Body of pancreas (tissue), 4 donors: ENCODE measurements at places on chromosomes 6 and 20.

DNA sequence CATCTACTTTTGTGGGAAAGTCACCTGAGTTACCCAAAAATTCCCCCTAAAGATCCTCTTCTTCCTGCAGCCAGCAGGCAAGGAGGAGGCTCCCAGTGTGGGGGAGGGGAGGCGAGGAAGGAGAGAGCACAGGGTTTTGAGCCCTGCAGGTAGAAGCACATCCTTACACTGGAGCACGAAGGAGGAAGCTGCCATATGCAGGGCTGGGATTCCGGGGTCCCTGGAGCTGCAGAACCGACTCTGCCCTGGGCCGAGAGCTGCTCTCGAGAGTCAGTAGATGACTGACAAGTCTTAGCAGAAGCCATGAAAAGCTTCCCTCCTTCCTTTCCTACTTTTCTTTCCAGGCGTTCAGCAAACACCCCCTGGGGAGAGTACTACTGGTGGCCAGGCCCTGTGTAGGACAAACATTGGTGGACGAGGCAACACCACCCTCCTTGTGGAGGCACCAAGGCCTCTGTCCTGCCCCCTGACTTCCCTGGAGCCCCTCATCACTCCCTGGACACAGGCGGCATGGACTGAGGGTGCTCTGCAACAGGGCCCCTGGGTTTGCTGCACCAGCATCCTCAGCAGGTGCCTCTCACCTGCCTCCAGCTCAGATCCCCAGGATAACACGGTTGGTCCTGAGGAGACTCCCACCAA is 211.7 kb upstream of the CST7 start:
- no peak for DNase-seq

- no peak for DNase-seq
Observed at GRCh38 chr20:2617099-2617714, 35.2 kb upstream of the NOP56 start.

DNA sequence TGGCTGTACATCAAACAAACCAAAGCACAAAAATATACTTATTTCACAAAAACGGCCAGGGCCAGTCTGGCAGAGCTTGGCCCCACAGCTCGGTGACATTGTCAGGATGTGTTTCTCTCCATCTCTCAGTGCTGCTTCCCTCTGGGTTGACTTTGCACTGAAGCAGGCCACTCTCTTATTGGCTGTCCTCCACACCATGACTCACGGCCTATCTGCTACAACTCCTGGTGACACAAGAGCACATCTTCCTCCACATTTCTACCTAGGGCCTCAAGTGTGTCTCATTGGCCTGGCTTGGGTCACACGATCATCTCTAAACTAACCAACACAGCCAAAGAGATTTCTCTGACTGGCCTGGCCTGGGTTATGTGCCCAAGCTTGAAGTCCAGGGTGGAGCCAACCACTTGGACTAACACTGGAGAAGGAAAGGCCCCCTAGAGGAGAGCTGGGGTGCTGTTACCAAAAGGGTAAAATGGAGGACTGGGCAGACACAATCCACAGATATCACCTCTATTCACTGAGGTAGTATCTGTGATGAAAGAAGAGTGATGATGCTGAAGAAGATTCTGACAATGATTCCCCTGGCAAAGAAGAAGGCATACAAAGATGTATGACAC is 159.8 kb upstream of the TSHZ2 start:
- DNase-seq: no peak

GRCh38 chr6:16743664-16744210 is 17.5 kb downstream of the ATXN1 start:
- no peak for DNase-seq

- no peak for DNase-seq
Observed at GRCh38 chr20:1107176-1107575, 11.2 kb upstream of the PSMF1 start.

- no peak for DNase-seq
Observed at GRCh38 chr6:133623065-133623464, 265.8 kb upstream of the TCF21 start.

GRCh38 chr6:14857501-14857900 is 388.4 kb upstream of the JARID2 start:
- DNase-seq: no peak
